ENCODE measurements at places on chromosomes 1 and 21.

- H3K4me1 ChIP-seq, result no peaks in the 10 kb centered on the region
- H3K4me3 ChIP-seq, result no peak overlapping the region
- DNase-seq, result no peak
- no peak overlapping the region for H3K27ac ChIP-seq
These were observed 126.7 kb upstream of the CACHD1 start for GRCh38 chr1:64343105-64343822.

- H3K4me3 ChIP-seq, result no peak overlapping the region
- H3K27me3 ChIP-seq, result peaks cover 48% of the 10 kb centered on the region
- no peaks in the 10 kb centered on the region for H3K36me3 ChIP-seq
These were observed 6.5 kb downstream of the KANK4 start for GRCh38 chr1:62312698-62313097.

- no peak overlapping the region for H3K4me3 ChIP-seq
- H3K36me3 ChIP-seq, result no peaks in the 10 kb centered on the region
- H3K27me3 ChIP-seq, result no peaks in the 10 kb centered on the region
- no peaks in the 10 kb centered on the region for H3K4me1 ChIP-seq
- no peak for DNase-seq
These were observed 294.5 kb upstream of the GREM2 start for GRCh38 chr1:240906477-240906876.

- H3K4me1 ChIP-seq, result no peaks in the 10 kb centered on the region
- H3K27ac ChIP-seq, result no peak overlapping the region
- H3K36me3 ChIP-seq, result no peaks in the 10 kb centered on the region
- H3K27me3 ChIP-seq, result no peaks in the 10 kb centered on the region
These were observed 654.9 kb upstream of the USP24 start for GRCh38 chr1:55870106-55870505.

DNA sequence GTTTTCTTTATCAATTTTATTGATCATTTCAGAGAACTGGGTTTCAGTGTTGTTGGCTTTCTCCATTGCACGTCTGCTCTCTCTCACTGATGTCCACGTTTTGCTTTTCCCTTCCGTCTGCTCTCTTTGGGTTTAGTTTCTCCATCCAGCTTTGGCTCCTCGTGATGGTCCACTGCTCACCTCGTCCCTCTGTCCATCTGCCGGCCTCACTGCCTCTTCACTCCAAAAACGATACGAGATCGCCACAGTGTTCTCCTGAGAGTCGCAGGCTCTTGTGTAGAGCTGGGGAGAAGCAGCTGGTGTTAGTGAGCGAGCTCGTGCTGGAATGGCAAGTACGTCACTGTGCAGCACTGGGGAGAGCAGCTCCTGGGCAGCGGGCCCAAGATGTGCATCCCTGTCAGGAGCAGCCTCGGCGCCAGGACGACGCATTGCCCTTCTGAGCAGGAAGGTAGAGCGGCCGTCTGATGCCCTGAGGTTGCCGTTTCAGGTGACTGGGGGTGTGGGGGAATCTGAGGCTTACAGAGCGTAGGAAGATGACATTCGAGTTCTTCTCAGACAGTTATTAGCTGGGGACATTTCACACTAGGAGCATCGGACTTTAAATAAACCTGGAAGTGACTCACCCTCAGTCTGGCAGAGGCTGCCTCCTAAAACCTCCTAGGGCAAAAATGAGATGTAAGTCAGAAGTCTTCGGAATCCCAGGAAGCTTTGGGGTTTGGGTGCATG, 31.4 kb upstream of the PCBP3 start:
- H3K4me1 ChIP-seq, result peaks cover 28% of the 10 kb centered on the region
- H3K4me3 ChIP-seq, result no peak overlapping the region
- peak overlapping the region; percentile 41 for H3K27ac ChIP-seq
- peaks cover 10% of the 10 kb centered on the region for H3K36me3 ChIP-seq
- H3K27me3 ChIP-seq, result peaks cover 22% of the 10 kb centered on the region

- H3K36me3 ChIP-seq, result no peaks in the 10 kb centered on the region
- DNase-seq, result no peak
- H3K4me1 ChIP-seq, result peaks cover 16% of the 10 kb centered on the region
- H3K27ac ChIP-seq, result no peak overlapping the region
These were observed 14.0 kb downstream of the A3GALT2 start for GRCh38 chr1:33306653-33307493.

- H3K27me3 ChIP-seq, result peaks cover 51% of the 10 kb centered on the region
- DNase-seq, result no peak
- no peaks in the 10 kb centered on the region for H3K36me3 ChIP-seq
These were observed 6.3 kb downstream of the MAGI3 start for GRCh38 chr1:113396585-113396984.

DNA sequence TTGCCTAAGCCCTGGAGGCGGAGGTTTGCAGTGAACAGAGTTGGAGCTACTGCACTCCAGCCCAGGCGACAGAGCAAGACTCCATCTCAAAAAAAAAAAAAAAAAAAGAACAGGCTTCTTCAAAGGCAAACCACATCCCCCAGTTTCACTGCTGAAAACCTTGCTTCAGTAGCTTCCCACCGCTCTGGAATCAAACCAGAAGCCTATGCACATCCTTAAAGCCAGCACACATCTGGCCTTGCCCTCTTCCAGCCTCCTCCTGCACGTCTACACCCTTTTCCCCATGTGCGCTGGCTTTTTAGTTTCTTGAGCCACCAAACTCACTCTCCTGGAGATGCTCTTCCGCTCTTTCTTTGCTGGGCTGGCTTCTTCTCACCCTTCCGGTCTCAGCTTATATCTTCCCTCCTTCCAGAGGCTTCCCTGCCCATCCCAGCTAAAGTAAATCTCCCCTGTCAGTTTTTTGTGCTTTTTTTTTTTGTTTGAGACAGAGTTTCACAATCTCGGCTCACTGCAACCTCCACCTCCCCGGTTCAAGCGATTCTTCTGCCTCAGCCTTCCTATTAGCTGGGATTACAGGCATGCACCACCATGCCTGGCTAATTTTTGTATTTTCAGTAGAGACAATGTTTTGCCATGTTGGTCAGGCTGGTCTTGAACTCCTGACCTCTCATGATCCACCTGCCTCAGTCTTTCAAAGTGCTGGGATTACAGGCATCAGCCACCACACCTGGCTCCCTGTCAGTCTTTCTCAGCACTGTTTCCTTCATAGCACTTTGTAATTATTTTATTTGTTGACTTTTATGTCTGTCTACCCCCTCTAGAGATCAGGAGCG, 42.0 kb upstream of the ID3 start:
- DNase-seq, result no peak
- peak overlapping the region; percentile 80 for H3K27ac ChIP-seq
- H3K4me3 ChIP-seq, result peak overlapping the region; percentile 66
- H3K27me3 ChIP-seq, result no peaks in the 10 kb centered on the region
- peaks cover 48% of the 10 kb centered on the region for H3K4me1 ChIP-seq
- H3K36me3 ChIP-seq, result peaks cover 3% of the 10 kb centered on the region

DNA sequence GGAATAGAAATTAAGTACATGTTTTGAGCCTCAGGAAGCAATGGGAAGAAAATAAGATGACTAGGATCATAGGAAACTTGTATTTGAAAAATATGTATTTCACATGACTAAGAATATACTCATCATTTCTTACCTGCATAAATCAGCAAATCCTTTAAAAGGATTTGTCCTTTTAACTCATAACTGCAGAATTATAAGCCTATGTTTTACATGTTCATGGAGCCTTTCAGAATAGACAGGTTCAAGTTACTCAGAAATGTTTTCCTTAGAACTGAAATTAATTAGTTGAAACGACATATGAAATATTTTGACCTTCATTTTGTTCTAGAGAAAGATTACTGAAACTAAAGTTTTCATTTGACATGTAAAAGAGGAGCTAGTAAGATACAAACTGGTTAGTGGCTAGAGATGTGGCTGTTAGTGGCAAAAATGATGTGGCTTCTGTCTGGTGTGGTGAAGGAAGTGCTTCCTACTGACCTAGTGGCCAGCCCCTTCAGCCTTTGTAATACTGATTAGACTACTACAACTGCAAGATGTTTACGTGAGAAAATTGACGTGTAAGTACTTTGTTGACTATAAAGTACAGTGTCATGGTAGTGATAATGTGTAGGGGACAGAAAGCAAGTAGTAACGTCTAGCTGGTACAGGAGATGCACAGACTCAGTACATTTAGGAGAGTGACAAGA, 54.7 kb downstream of the PACC1 start:
- no peak overlapping the region for H3K4me3 ChIP-seq
- H3K36me3 ChIP-seq, result peaks cover 32% of the 10 kb centered on the region
- H3K27me3 ChIP-seq, result no peaks in the 10 kb centered on the region
- DNase-seq, result no peak

GRCh38 chr1:204254031-204254661, 40.4 kb upstream of the GOLT1A start:
- H3K4me1 ChIP-seq, result peaks cover 5% of the 10 kb centered on the region
- DNase-seq, result no peak
- H3K4me3 ChIP-seq, result no peak overlapping the region
- H3K27ac ChIP-seq, result no peak overlapping the region
- no peaks in the 10 kb centered on the region for H3K36me3 ChIP-seq

DNA sequence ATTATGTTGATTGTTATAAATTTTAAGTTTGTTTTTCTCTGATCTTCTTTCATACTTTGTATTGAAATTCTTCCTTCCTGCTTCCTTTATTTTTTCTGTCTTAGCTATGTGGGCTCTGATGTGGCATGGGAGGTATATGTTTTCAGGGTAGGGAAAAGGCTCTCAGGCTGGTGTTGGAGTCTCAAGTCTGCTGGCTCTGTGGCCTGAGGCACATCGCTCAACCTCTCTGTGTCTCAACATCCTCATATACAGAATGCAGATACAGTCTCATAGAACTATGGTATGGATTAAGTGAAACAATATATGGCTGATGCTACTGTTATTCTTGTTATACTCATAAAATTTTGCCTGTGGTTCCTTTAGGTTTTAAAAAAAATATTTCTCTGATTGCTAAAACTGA, 105.9 kb downstream of the KCNN3 start:
- peaks cover 43% of the 10 kb centered on the region for H3K27me3 ChIP-seq
- H3K36me3 ChIP-seq, result peaks cover 3% of the 10 kb centered on the region
- H3K4me3 ChIP-seq, result no peak overlapping the region
- no peak for DNase-seq

DNA sequence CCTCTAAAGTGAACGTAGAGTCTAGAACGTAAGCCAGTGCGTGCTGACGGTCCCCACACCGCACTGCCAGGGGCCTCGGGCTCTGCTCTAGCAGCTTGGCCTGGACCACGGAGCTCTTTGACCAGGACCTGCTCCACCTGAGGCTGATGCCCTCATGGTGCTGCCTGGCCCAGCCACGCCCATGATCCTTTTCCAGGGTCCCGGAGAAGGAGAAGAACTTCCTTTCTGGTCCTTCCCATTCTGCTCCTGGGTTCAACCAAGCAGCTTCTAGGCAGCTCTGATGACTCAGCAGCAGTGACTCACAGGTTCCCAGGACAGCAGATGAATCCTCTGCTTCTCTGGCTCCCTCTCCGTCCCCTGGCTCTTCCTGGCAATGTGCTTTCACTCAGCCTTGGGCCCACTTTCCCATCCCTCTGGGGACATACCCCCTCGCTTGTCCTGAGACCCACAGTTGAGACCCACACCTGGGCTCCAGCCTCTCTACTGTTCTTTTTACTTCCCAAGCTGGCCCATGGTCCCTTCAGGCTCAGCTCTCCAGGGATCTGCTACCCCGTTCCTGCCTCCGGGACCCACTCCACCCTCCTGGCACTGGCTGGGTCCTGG, 246.3 kb upstream of the RAB4A start:
- H3K27me3 ChIP-seq, result no peaks in the 10 kb centered on the region
- H3K27ac ChIP-seq, result no peak overlapping the region
- H3K36me3 ChIP-seq, result no peaks in the 10 kb centered on the region
- no peak for DNase-seq
- no peak overlapping the region for H3K4me3 ChIP-seq

DNA sequence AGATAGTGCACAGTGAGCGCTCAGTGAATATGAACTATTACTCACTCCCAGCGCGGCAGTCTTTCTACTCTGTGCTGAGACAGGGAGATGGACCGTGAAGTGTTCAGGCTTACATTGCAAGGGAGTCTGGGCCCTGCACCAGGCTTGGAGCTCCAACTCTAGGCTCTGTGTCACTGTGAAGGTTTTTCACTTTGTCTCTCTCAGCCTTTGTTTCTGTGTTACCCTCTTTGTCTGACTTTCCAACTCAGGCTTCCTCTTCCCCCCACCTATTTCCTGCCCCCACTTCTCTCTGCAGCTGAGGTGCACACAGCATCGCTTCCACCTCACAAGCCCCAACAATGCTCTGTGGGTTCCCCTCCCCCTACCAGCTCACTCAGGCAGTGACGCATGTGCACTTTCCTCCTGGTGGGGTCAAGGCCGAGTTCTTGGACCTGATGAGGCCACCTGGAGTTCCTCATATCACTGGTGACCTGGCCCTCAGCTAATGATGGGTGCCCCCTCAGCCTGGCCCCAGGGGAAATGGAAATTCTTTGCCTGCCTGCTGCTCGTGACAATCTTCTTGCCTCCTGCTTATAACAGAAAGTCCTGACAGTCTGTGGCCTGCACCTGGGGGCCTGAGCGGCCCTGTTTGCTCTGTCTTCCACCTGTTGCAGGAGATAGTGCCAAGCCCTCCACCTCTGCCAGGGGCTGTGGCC, 1.1 kb upstream of the LCK start:
- H3K36me3 ChIP-seq, result peaks cover 30% of the 10 kb centered on the region
- H3K4me3 ChIP-seq, result peak overlapping the region; percentile 97
- H3K4me1 ChIP-seq, result peaks cover 59% of the 10 kb centered on the region
- H3K27me3 ChIP-seq, result no peaks in the 10 kb centered on the region
- peak; percentile 60 for DNase-seq
- peak overlapping the region; percentile 98 for H3K27ac ChIP-seq

GRCh38 chr21:41868062-41868710, 11.0 kb downstream of the PRDM15 start:
- no peak overlapping the region for H3K4me3 ChIP-seq
- no peaks in the 10 kb centered on the region for H3K36me3 ChIP-seq
- no peak for DNase-seq
- H3K27ac ChIP-seq, result no peak overlapping the region
- H3K27me3 ChIP-seq, result no peaks in the 10 kb centered on the region

DNA sequence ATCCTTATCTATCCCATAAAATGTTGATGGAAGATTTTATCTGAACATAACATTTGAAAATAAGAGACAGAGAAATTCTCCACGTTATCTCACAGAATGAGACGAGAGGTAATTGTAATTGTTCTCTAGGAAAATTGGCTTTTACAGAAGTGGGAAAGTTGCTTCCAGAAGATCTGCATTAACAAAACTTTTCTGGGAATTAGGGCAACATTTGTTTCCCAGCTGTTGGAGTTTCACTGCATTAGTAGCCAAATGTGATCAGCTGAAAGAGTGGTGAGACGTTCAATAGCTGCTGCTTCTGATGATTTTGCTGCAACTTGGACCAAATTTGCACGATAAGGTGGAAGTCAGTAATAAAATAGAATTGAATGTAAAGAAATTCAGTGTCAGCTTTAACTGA, 7.6 kb downstream of the CHODL start:
- DNase-seq, result no peak
- no peaks in the 10 kb centered on the region for H3K4me1 ChIP-seq
- H3K27ac ChIP-seq, result no peak overlapping the region
- H3K36me3 ChIP-seq, result no peaks in the 10 kb centered on the region
- no peaks in the 10 kb centered on the region for H3K27me3 ChIP-seq
- no peak overlapping the region for H3K4me3 ChIP-seq

GRCh38 chr1:226064816-226065248, 2.3 kb downstream of the H3-3A start:
- H3K27me3 ChIP-seq, result no peaks in the 10 kb centered on the region
- H3K36me3 ChIP-seq, result peaks cover 68% of the 10 kb centered on the region
- DNase-seq, result peak; percentile 35
- H3K4me1 ChIP-seq, result peaks cover 56% of the 10 kb centered on the region
- peak overlapping the region; percentile 100 for H3K4me3 ChIP-seq
